Activated T-helper 17 cell treated with anti-CD3 and anti-CD28 coated beads, Interleukin-2, amount 50 U/mL, for 72 hours (primary cell): ENCODE measurements at places on chromosomes 5 and 9. TPM values are rescaled to one million over a fixed set of nuclear protein-coding genes. Genes with fewer than 3 reads are reported as not detected.

DNA sequence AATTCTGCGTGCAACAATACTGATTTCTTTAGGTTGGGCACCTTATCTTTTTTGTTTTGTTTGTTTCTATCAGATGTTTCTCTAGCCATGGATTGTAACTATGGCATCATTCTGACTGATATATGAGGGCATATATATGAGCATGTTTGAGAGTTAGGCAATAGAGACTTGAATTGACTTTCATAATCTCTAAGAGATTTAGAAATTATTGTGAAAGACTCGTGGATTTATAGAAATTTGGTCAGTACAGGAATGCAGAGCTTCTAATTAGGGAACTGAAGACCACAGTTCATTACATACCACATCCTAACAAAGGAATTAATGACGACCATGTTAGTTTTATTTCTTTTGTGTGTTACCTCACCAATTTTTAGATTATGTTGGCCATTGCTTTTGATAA is 546.0 kb upstream of the GRAMD2B start:
- no peak for ATAC-seq

The CYLC2 gene
- not detected for total RNA-seq

DNA sequence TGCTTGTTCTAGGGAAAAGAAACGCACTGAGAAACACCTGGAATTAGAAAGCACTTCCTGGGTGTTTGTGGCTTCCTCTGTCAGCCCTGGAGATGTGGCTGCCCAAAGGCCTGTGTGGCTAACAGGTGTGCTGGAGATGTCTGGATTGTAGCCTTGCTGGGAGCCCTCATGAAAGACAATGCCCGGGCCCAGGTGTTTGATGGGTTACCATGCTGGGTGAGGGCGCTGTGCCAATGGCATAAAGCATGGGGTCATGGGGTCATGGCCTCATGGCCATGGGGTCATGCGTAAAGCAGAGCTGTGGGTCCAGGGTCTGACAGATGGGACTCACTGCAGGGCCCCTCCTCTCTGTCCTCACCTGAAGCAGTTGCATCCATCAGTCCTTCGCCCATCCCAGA is 21.6 kb downstream of the ANKRD33B start:
- ATAC-seq = no peak

- no peak for ATAC-seq
Observed at GRCh38 chr5:163642904-163643303, 137.5 kb downstream of the MAT2B start.

The PLAC8L1 gene
- total RNA-seq = 0.45 TPM

- no peak for ATAC-seq
Observed at GRCh38 chr9:13487498-13487897, 208.0 kb upstream of the MPDZ start.

The ADRB2 gene
- total RNA-seq = 0.74 TPM

GRCh38 chr5:147901599-147902039 is 4.7 kb downstream of the C5orf46 start:
- ATAC-seq = no peak

DNA sequence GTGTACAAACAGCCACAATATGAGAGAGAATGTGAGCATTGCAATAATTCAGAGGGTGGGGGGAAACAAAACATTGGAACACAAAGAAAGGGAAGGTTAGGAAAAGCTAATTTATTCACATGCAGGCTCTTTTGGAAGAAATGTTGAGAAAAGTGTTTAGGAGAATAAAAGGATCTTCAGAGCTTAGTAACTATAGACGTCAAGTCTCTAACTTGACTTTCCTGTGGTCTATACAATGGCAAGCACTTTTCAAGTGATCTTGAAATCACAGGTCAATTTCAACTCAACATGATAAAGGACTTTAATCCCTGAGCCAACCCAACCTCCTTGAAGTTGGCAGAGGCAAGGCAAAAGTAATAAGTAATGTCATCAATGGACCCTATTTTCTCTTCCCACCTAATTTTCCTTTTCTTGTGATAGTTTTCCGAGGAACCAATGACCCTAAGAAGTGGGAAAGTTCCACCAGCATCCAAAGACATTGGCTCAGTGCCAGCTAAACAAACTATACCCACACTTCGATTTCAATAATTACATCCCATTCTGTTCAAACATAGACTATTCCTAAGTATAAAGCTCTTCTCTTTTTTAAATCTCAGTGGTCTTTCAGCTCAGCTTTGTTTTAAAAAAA is 23.7 kb downstream of the RFK start:
- ATAC-seq = no peak

DNA sequence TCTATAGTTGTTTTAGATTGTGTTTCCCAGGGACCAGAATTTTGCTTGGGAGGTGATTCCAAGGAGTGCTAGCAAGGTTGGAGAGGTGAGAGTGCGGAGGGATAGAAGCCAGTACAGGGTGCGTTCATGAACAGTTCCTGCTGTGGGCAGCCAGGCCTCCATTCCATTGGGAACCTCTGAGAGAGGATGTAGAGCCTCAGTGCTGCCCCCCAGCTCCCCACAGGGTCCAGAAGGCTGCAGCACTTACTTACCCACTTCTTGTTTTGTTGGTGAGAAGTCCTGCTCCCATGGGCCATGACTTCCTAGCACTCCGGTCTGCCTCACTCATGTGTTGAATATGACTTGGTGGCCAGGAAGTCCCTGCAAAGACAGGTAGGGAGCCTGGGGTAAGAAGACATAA is 128.2 kb upstream of the GAS1 start:
- no peak for ATAC-seq

DNA sequence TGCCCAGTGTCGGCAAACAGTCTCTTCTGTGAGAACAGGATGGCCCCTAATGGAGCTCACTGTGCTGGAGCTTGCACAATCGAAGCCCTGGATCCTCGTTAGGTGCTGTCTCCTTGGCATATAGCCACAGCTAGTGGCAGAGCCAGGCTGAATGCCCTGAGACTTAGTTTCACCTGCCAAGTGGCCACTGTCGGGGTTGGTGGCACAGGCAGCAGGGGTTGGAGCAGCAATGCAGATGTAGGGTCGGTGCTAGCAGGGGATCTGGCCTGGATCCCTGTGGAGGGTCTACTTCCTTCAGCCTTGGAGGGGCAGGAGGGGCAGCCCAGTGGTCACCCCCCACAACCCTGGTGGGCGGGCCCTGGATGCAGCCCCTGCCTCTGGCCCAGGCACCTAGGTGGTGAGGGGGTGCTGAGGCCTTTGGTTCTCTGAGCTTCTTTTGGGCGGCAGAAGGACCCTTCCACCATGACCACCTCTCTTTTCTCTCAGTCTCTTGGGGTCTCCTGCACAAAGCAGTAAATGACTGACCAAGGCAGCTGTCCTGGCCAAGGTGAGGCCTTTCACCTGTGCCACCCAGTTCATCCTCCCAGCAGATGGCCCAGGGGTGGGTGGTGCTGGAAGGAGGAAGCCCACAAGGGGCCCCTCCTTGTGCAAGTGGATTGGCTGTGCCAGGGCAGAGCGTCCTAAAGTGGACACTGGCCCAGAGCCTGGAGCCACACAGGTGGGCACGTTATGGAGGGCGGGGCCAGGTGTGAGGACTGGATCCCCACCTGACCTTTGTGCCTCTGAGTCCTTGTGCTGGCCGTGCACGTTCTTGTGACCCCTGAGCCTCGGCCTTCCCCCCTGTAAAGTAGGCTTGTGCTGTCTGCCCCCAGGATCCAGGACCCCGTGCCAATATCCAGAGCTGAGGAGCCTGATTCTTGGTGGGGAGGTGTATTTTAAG is 44.8 kb downstream of the PHF2 start:
- ATAC-seq = no peak

The OBP2B gene
- total RNA-seq = not detected

DNA sequence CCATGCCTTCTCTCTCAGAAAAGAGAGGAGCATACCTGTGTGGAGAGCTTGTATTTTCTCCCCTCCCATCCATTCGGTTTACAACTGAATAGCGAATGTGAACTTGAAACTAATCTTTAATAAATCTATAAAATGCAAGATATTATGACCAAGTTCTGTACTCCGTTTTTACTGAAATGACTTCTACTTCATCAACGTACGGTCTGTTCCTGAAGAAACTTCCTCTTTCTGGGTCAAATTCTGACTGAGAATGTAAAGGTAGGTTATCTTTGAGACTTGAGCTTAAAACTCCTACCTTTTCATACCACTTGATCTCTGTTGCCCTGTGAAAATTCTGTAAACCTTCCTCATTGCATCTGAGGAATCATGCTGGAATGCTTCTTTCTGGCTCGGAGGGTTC is 4.2 kb upstream of the CTNNAL1 start:
- no peak for ATAC-seq

The AJM1 gene
- 4.3 TPM for total RNA-seq

DNA sequence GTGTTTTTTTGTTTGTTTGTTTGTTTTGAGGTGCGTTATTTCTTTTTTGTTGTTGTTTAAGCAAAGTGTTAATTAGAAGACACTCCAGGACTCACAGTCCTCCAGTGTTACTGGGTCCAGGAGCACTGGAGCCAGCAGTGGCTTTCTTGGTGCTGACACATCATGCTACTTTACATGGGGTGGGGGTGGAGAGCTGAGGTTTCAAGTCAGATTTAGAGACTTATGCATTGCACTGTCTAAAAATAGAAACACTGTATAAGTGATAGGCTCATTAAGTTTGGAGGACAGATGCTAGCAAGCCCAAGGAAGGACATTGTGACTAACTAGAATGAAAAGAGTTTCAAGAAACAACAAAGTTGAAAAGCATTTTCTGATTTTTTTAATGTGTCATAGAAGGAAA is 2209.2 kb downstream of the MAT2B start:
- ATAC-seq = no peak

DNA sequence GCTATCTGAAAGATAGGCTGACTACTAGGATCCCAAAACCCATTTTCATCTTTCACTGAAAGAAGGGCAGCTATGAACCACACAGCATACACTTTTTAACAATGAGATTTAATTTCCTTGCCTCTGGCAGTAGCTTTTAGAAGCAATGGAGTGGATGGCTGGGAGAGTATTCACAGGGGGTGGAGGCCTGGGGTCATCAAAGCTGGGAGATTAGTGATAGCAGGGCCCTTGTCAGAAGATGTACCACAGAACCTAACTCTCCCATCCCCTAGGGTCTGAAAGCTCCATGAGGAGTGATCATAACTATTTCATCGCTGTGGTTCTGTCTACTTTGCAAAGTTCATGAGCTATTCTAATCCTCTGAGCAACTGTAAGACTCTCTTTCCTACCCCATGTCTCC is 332.2 kb downstream of the PRELID2 start:
- no peak for ATAC-seq

- ATAC-seq = no peak
Observed at GRCh38 chr5:37844009-37844408, 4.2 kb upstream of the GDNF start.

- ATAC-seq = no peak
Observed at GRCh38 chr9:133116346-133117231, 4.5 kb downstream of the RALGDS start.

- ATAC-seq = no peak
Observed at GRCh38 chr5:17114233-17114632, 103.2 kb upstream of the BASP1 start.

The NR5A1 gene
- total RNA-seq = not detected

DNA sequence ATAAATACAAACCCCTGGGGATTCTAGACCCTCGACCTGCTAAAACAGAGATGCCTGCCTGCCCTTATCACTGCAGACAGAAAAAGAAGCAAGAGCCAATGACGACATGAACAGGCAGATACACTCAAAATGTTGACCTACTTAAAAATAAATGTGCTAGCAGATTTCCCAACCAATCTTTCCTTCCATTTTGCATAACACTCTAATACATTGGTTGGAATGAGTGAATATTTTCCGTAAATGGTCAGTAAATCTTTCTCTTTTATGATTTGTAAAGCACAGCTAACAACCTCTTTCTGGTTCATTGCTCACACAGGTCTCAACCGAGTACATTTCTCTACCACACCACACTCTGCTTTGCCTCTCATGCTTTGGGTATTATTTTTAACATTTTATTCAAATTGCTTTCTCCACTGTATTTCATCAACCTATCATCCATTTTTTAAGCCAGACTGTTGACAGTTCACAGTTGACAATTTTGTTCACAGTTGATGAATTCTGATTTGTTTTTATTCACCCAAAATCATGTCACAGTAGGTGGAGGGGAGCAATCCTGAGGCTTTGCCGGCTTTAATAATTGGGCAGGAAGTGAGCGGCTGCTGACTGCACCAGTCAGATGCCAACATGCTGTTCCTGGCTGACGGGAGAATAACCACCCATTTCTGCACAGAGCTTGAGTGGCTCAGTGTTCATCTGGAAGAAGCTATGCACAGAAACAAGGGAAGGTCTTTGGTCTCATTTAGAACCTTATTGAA is 426.6 kb downstream of the SPOCK1 start:
- no peak for ATAC-seq

DNA sequence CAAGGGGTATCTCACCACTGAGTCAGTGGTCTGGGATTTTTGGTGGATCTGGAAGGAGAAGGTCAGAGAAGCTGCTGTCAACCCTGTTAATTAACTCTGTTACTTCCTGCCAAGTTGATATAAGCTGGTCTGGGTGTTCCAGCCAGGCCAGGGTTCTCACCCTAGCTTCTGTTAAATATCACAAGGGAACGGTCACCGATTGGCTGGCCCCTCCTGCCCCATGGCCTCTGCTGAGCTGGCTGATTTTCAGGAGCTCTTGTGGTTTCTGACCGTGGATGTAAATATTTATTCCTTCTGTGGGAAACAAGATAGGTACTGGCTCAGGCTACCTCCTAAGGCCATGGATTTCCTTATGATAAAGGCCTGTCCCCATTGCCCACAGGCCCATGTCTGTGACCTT is 1.0 kb downstream of the ADAMTS13 start:
- ATAC-seq = no peak

GRCh38 chr5:99866740-99867139 is 668.4 kb upstream of the FAM174A start:
- ATAC-seq = peak; percentile 61

- ATAC-seq = peak; percentile 43
Observed at GRCh38 chr9:131393622-131394463, at the start of gene PRRC2B. Gene PRRC2B, plus strand, starts transcription at chr9:131394086. Its CDS starts 36,059 bp downstream, at chr9:131430145.

DNA sequence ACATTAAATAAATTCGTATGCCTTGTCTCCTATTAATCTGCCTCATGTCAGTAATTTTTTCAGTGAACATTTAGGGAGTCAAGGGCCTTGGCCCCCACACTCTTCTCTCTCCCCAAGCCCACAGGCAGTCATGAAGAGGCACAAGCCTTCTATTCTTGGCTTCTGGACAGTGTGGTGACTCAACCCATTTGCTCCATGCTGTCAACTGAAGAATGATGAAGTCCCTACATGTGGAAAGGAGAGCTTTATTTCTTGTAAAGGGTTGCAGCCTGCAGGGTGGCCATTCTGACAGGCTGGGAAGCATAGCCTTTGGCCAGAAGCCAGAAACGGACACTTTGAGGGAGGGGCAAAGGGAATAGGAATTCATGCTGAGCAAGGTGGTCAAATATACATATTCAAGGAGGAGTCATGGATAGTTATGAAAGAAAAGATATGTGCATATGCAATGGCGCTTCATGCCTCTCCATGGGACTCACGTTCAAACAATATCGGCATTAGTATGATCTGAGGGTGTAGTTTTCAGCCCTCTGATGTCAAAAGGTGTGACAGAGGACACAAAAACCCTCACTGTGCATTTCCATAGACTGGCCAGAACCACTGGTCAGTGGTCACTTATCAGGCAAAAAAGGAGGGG is 31.3 kb downstream of the ANKRA2 start:
- ATAC-seq = no peak

The PCDHGA7 gene
- not detected for total RNA-seq
